ENCODE measurements at places on chromosomes 1 and 21. TPM values are rescaled to one million over a fixed set of nuclear protein-coding genes. Genes with fewer than 3 reads are reported as not detected.
A peak's percentile ranks its signal among the peaks of the same experiment; 100 is the strongest.

GRCh38 chr1:18646786-18647410 lies 16.3 kb downstream of the PAX7 start:
- H3K27ac ChIP-seq: no peak overlapping the region
- no peaks in the 10 kb centered on the region for H3K36me3 ChIP-seq
- H3K4me1 ChIP-seq: no peaks in the 10 kb centered on the region
- no peak overlapping the region for H3K4me3 ChIP-seq

GRCh38 chr1:227947676-227948492 lies at the start of gene WNT9A:
WNT9A (minus strand) TSS chr1:227947932; CDS start chr1:227947887, 45 bp downstream.
- no peak for DNase-seq
- no peaks in the 10 kb centered on the region for H3K27me3 ChIP-seq
- peaks cover 7% of the 10 kb centered on the region for H3K4me1 ChIP-seq
- H3K36me3 ChIP-seq: no peaks in the 10 kb centered on the region
- H3K27ac ChIP-seq: no peak within 1 kb of the TSS

SLC6A9 gene
- 4.0 TPM for total RNA-seq

GRCh38 chr1:77540501-77541161 lies 141.8 kb downstream of the ZZZ3 start:
- H3K27ac ChIP-seq: no peak overlapping the region
- no peaks in the 10 kb centered on the region for H3K27me3 ChIP-seq
- DNase-seq: no peak
- no peaks in the 10 kb centered on the region for H3K4me1 ChIP-seq

DNA sequence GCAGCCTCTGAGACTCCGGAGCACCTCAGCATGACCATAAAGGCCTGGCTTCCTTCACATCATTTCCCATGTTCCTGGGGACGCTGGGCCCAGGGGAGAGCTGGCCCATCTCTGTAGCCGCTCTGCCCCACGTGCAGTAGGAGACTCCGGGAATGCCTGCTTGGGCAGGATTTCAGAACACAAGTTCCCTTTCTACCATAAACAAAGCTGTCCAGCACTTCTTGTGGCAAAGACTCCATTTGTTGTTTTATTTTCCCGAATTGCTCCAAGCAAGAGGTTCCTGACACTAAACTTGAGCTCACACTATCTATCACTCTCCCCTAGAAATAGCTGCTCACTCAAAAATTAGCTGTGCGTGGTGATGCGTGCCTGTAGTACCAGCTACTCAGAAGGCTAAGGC lies 21.9 kb downstream of the CHD5 start:
- no peaks in the 10 kb centered on the region for H3K27me3 ChIP-seq
- no peak overlapping the region for H3K4me3 ChIP-seq
- H3K36me3 ChIP-seq: no peaks in the 10 kb centered on the region
- DNase-seq: no peak
- no peak overlapping the region for H3K27ac ChIP-seq

- H3K27ac ChIP-seq: no peak overlapping the region
- H3K36me3 ChIP-seq: peaks cover 5% of the 10 kb centered on the region
- DNase-seq: no peak
These were observed 2.5 kb upstream of the PLEKHM2 start for GRCh38 chr1:15681349-15682292.

DNA sequence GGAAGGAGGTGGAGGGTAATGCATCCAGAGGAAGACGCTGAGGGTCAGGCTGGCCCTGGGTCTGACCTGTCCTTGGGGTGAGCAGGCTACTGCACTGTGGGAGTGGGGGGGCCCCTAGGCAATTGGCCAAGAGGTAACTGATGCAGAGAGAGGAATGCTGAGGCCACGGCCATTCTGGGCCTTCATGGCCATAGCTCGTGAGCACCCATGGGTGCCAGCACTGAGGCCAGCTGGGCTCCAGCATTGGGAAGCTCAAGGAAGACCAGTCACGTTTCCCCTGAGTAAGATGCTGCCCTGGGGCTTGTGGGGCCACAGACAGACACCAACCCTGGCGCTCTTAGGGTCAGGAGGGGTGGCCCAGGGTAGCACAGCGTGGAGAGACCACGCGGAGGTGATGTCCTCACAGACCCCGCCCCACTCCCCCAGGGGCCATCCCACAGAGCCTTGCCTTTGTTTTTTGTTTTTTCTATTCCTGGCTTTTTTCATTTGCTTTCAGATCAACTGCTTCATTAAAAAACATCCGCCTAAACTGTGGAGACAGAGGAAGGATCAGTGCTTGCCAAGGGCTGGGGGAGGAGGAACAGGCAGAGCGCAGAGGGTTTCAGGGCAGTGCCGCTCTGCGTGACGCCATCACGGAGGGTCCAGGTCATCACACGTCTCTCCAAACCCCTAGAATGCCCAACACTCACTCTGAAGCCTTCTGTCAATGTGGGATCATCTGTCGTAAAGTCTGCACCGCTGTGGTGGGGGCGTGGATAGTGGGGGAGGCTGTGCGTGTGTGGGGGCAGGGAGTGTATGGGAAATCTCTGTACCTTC lies 61.1 kb downstream of the SIK1 start:
- H3K27ac ChIP-seq: no peak overlapping the region
- no peaks in the 10 kb centered on the region for H3K36me3 ChIP-seq
- peaks cover 10% of the 10 kb centered on the region for H3K4me1 ChIP-seq
- no peak for DNase-seq
- no peak overlapping the region for H3K4me3 ChIP-seq

C1orf56 gene
- total RNA-seq: 3.2 TPM

OXCT2 gene
- total RNA-seq: 0.27 TPM

OR2T35 gene
- total RNA-seq: not detected

DNA sequence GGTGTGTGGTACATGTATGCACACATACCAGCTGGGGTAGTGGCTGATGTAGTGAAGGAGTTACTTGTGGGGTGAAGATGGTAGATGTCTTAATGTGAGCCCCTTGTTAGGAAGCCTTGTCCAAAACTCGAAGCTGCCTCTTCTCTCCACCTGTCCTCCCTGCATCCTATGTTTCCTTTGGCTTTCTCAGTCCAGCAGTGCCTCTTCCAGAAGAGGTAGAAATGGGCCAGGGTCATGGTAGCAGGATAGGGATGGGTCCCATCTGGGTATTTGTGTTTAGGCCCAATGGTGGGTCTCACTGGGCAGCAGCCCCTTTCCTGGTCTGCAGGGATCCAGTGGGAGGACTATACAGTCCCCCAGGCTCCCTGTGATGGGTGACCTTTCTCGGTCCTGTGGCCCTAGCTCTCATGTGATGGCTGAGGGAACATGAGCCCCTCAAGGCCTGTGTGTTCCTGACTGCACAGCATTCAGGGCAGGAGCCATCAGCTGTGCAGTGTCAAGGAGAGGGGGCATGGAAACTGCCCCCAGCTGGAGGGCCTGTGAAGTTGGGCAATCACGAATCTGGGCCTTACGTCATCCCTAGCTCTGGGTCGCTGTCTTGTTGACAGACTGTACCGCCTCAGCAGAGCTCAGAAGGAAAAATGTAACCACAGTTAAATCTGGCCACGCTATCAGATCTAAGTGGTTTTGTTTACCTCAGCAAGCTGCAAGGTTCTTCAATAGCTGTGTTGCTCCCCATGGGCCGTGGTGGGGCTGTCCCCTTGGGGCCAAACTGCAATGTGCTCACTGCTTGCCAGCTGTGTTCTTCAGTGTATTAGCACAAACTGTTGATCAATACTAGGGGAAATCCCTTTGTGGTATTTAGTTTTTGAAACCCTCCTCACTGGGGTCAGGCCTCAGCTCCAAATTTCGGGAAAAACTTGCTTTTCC lies 82.7 kb downstream of the NOS1AP start:
- H3K4me1 ChIP-seq: no peaks in the 10 kb centered on the region
- no peaks in the 10 kb centered on the region for H3K27me3 ChIP-seq
- no peak overlapping the region for H3K4me3 ChIP-seq
- DNase-seq: no peak
- H3K36me3 ChIP-seq: no peaks in the 10 kb centered on the region

CAMK2N1 gene
- 2.4 TPM for total RNA-seq

NSL1 gene
- 39.1 TPM for total RNA-seq

- peaks cover 11% of the 10 kb centered on the region for H3K4me1 ChIP-seq
- DNase-seq: no peak
- no peak overlapping the region for H3K4me3 ChIP-seq
- H3K36me3 ChIP-seq: peaks cover 17% of the 10 kb centered on the region
- H3K27ac ChIP-seq: peak overlapping the region; percentile 90
- no peaks in the 10 kb centered on the region for H3K27me3 ChIP-seq
These were observed 973 bp downstream of the C1orf74 start for GRCh38 chr1:209783386-209783785.

BEND5 gene
- total RNA-seq: 5.6 TPM

DNA sequence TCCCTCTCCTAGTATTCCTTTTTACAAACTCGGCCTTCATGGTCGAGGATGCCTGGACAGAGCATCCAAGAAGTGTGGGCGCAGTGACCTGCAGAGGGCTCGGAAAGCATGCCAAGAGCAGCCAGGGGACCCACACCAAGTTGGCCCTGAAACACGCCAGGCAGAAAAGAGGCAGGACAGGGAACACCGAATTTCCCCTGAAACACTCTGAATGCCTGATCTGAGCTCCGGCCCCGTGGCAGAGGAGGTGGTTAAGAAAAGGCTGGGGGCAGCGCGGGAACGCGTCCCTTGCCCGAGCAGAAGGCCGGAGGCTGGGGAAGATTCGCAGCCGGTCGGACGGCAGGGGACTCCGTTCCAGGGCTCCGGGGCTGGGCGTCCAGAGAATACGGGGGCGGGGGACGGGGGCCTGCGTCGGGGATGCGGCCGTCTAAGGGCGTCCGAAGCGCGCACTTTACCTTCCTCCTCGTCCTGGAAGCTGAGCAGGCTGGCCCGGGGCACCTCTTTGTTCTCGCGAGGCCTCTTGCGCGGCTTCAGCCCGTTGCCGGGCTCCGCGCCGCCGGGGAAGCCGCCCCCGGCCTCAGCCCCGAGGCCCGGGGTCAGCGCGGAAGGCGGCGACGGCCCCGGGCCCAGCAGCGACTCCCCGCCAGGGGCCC lies 558 bp downstream of the PAXBP1 start:
- DNase-seq: no peak
- H3K4me1 ChIP-seq: peaks cover 29% of the 10 kb centered on the region
- peak overlapping the region; percentile 79 for H3K27ac ChIP-seq
- H3K4me3 ChIP-seq: peak overlapping the region; percentile 77
- H3K27me3 ChIP-seq: no peaks in the 10 kb centered on the region

- H3K27me3 ChIP-seq: no peaks in the 10 kb centered on the region
- H3K27ac ChIP-seq: no peak overlapping the region
- no peak for DNase-seq
- no peak overlapping the region for H3K4me3 ChIP-seq
These were observed 79.0 kb downstream of the NPHP4 start for GRCh38 chr1:5913078-5913845.

- H3K4me1 ChIP-seq: no peaks in the 10 kb centered on the region
- H3K36me3 ChIP-seq: no peaks in the 10 kb centered on the region
- H3K27me3 ChIP-seq: no peaks in the 10 kb centered on the region
- DNase-seq: no peak
- H3K27ac ChIP-seq: no peak overlapping the region
These were observed 49.6 kb downstream of the AK4 start for GRCh38 chr1:65197636-65198035.

C1orf105 gene
- 0.86 TPM for total RNA-seq

ZNF684 gene
- total RNA-seq: 4.2 TPM

GRCh38 chr1:115089420-115090185 lies at the start of gene TSPAN2:
TSPAN2 (minus strand) TSS chr1:115089503; CDS start chr1:115089432, 71 bp downstream.
- peak within 1 kb of the TSS; percentile 69 for H3K27ac ChIP-seq
- peak within 1 kb of the TSS; percentile 76 for H3K4me3 ChIP-seq
- peaks cover 9% of the 10 kb centered on the region for H3K4me1 ChIP-seq
- H3K36me3 ChIP-seq: no peaks in the 10 kb centered on the region

DNA sequence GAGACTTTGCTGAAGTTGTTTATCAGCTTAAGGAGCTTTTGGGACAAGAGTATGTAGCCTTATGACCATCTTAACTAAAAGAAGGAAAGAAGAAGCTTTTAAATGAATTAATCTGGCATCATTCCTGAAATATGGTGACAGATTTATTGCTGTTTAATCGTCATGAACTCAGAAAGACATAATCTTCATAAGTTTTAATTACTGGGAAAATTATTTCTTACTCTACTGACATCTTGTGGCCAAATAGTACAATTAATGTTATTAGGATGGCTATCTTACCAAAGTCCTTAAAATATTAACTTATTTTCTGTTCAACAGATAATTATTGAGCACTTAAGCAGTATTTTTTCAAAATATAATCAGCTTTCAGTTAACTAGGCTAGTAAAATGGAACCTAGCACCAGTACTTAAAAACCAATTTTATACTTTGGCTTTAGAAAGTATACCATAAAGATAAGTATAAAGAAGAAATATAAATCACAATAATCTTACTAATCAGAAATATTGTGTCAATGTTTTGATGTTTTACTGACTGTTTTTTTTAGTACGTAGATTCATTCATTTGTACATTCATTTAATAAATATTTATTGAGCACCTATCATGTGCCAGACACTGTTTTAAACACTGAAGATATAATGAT lies 34.7 kb upstream of the GPR25 start:
- no peaks in the 10 kb centered on the region for H3K27me3 ChIP-seq
- H3K4me3 ChIP-seq: no peak overlapping the region
- no peaks in the 10 kb centered on the region for H3K4me1 ChIP-seq
- no peak for DNase-seq
- H3K36me3 ChIP-seq: no peaks in the 10 kb centered on the region

DNA sequence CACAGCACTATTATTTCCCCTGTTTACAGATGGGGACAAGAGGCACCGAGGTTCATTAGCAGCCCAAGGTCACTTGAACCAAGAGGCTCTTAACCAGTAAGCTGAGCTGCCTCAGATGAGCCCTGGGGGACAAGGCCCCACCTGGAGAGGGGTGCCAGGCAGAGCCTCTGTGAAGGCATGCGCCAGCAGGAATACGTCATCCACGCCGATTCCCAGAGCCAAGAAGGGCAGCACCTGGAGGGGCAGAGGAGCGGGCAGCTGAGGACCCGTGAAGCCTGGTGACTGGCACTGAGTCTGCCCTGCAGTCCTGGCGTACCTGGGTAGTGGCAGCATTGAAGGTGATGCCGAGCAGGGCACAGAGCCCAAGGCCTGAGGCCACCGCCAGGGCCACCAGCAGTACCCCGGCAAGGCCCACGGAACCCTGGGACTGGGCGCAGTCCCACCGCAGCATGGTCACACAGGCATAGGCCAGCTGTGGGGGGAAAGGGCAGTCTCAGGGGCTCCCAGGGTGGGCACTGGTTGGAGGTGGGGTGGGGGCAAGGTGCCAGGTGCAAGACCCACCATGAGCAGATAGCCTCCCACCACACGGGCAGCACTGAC lies 14.1 kb downstream of the PTCH2 start:
- no peaks in the 10 kb centered on the region for H3K27me3 ChIP-seq
- H3K4me1 ChIP-seq: no peaks in the 10 kb centered on the region
- no peaks in the 10 kb centered on the region for H3K36me3 ChIP-seq
- H3K27ac ChIP-seq: no peak overlapping the region
- no peak for DNase-seq
- H3K4me3 ChIP-seq: no peak overlapping the region

ACOT7 gene
- total RNA-seq: 2.5 TPM
